ENCODE measurements at places on chromosomes 13 and 19.

- no peak for DNase-seq
Observed at GRCh38 chr13:20489185-20489820, 36.4 kb downstream of the CRYL1 start.

- DNase-seq = no peak
Observed at GRCh38 chr19:6877766-6878165, 9.6 kb upstream of the ADGRE1 start.

GRCh38 chr13:111915104-111915551 lies 151.8 kb upstream of the SOX1 start:
- DNase-seq = no peak

GRCh38 chr13:63629591-63629990 lies 2213.9 kb upstream of the PCDH20 start:
- no peak for DNase-seq

DNA sequence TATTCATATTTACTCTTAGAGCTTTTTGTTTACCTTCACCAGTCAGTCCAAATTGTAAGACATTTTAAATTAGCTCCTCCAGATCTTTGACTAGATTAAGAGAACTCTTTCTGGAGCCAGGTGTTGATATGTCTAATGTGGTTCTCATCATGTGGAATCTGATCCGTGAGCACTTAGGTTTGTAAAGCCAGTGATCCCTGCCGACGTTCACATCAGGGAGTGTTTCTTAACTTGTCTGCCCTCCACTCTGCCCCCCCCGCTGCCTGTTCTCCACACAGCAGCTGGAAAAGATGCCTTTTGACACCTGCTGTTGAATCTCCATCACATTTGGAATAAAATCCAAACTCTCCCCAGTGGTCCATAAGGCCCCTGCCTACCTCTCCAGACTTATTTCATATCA lies 17.7 kb downstream of the METTL21C start:
- DNase-seq = no peak

GRCh38 chr13:59680429-59681024 lies 483.2 kb downstream of the DIAPH3 start:
- DNase-seq = no peak

DNA sequence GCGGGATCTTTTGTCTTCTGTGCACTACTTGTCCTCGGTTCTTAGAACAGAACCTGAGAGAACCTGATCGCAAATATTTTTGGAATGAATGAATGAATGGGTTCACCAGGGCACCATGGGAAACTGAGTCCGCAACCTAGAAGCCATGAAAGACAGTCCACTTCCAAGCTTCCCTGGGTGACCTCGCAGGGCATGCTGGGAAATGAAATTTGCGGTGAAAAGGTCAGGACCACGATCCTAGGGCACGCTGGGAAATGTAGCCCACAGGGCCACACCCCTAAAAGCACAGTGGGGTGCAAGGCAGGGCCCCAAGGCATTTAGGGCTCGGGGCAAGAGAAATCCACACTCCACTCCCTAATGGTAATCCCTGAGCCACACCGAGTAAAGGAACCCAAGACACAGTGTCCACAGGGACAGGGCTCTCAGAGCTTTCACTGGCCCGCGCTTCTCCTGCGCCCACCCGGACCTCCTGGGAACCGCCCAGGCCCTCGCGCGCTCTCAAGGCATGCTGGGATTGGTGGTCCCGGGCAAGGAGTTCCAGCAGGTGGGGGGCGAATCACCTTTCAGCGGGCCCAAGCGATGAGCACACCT lies 1.1 kb upstream of the PPP1R12C start:
- DNase-seq = no peak

GRCh38 chr13:78759704-78760103 lies 100.7 kb upstream of the OBI1 start:
- DNase-seq = no peak

GRCh38 chr13:97231118-97231828 lies 9.1 kb downstream of the MBNL2 start:
- no peak for DNase-seq

- no peak for DNase-seq
Observed at GRCh38 chr19:39829702-39830275, 4.2 kb downstream of the DYRK1B start.

GRCh38 chr13:94312511-94313216 lies 166.8 kb downstream of the DCT start:
- no peak for DNase-seq

GRCh38 chr13:110610955-110611595 lies 4.3 kb upstream of the NAXD start:
- no peak for DNase-seq

- no peak for DNase-seq
Observed at GRCh38 chr19:45976178-45976577, 2.5 kb upstream of the NOVA2 start.

GRCh38 chr19:29745253-29745652 lies 30.2 kb upstream of the C19orf12 start:
- no peak for DNase-seq

- no peak for DNase-seq
Observed at GRCh38 chr13:47680748-47681147, 320.3 kb downstream of the SUCLA2 start.

DNA sequence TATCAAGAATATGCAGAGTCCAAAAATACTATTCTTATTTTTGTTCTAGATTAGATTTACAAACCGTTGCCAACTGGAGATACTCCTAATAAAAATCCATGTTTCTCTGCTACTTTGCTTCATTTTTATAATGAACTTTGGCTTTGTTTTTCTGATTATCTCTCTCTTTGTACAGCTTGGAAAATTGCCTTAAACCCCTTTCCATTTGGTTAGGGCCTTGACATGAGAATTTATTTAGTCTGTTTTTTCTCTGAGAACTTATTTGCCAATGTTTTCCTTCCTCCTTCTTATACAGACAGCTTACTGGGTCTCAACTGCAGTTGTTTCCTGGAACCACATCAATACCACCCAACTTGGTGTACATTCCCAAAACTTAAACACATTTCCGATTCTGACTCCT lies 555.4 kb downstream of the SLITRK6 start:
- no peak for DNase-seq

GRCh38 chr13:61276401-61276800 lies 139.2 kb downstream of the PCDH20 start:
- no peak for DNase-seq

DNA sequence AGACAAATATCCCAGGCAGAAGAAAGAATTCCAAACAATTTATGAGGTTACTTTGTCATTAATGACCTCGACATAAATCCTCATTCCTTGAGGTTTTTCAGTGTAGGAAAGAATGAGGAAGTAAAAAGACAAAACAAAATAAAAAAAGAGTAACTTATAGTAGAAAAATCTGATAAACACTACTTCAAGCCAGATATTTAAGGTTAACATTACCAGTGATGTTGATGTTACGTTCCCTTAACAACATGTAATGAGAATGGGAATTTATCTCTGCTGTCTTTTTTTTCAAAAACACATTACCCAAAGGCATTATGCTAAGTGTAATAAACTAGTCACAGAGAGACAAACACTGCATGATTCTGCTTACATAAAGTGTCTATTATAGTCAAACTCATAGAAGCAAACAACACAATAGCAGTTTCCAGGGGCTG lies 935.1 kb downstream of the SLITRK1 start:
- no peak for DNase-seq

DNA sequence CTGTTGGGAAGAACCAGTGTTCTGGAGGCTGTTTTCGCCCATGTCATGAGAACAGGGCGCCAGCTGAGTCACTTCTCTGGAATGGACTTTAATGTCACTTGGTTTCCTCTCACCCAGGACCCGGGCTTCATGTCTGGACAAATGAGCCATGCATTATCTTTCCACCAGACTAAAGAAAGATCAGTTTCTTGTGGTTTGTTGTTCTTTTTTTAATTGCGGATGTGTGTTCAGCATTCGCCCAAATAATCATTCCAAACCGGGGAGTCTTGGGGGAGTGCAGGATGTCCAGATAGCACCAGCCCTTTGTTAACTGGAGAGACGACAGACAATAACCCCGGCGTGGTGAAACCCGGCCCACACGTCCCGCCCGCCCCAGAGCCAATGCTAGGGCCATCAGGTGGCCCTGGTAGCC lies 102.5 kb downstream of the COL4A2 start:
- DNase-seq = no peak

DNA sequence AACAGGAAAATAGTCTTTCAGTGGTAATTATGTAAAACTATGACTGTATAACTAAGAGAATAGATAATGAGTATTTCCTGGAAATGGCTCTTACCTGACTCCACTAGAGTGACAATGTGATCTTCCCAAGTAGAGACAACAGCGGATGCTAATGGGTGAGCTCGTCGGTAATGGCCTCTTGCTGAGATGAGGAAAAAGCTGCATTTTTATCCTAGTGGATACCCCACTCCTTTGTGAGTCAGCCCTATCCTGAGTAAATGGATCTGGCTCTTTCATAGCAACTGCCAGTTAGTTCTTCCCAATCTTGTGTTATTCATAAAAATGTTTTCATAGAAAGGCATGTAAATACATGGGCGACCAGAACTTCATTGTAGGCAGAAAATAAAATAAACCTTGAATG lies 299.5 kb downstream of the NALCN start:
- DNase-seq = no peak

DNA sequence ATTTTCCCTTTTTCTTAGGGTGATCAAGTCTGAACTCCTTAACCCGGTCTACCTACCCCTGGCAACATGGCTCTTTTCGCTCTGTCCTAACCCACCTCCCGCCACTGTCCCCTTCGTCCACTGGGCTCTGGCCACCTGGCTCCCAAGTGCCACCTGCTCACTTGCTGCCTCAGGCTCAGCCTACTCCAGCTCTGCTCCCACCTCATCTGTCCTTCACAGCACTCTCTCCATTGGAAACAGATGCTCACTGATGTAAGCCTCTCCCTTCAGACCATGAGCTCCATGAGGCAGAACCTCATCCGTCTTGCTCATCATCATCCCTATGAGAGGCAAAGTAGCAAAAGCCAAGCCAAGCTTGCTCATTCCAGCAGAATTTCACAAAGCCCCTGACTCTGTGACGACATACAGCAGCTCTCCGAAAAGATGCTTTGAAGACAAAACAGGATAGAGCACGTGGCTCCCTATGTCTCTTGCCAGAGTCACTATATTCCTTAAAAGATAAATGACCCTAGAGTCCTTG lies 35.3 kb upstream of the AMER2 start:
- DNase-seq = no peak

DNA sequence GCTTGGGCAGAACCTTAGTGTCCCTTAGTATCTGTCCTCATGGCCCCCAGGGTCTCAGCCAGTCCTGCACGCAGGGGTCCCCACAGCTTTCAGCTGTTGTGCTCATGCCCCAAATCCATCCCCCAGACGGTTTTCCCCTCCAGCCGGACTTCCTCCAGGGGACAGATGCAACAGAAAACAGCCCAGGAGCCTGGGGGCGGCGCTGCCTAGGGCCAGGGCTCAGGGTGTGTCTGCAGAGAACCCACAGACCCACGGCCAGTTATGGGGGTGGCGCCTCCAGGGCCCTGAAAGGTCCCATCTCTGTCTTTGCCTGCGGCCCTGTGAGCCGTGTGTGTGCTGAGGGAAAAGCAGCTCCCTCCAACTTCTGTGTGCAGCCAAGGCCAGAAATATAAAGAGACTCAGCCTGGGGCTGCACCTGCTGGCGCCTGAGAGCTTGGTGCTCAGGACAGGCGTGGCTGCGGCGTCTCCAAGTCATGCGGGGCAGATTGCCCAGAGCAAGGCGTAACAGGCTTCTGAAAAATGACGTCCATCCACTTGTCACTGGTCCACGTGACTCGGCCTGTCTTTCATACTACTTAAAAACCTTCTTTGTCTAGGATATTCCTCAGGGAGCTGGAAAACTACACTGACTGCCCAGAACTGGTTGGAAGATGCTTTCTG lies 22.1 kb upstream of the F7 start:
- no peak for DNase-seq

- no peak for DNase-seq
Observed at GRCh38 chr19:51365211-51365964, 800 bp downstream of the ETFB start.

DNA sequence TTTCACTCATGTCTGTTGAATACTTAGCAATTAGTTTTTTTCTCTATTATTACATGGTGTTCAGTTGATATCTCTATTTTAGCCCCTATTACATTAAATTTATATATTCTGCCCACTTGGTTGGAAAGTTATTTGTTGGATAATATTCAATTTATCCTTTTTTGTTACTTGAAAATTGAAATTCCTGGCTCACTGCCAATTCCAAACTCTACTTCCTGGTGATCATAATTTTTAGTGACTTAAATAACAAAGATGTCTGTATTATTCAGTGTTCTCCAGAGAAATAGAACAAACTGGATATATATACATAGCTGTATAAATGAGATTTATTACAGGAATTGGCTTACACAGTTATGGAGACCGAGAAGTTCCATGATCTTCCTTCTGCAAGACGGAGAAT lies 93.6 kb downstream of the GPC5 start:
- DNase-seq = no peak

- no peak for DNase-seq
Observed at GRCh38 chr19:16001481-16002312, 52.9 kb downstream of the OR10H4 start.

DNA sequence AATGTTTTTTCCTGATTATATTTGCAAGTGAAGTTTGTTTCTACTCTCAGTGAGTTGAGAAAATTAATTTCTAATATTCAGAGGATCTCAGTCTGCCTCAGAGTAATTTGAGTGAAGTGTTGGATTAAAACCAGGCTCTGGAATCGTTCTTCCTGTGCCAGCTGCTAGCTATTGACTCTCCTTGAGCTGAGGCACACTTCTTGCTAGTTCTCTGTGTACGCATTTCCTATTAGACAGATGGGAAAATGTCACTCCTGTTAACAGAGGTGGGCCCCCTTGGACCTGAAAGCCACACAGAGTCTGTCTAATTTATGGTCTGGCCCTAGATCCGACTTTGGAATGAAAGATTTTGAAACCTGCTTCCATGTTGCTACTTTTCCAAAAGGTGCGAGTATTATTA lies 107.6 kb upstream of the RNF113B start:
- DNase-seq = no peak

GRCh38 chr13:112785483-112785856 lies 95.6 kb downstream of the ATP11A start:
- DNase-seq = no peak

- no peak for DNase-seq
Observed at GRCh38 chr19:3138268-3138667, 2.4 kb downstream of the GNA15 start.

DNA sequence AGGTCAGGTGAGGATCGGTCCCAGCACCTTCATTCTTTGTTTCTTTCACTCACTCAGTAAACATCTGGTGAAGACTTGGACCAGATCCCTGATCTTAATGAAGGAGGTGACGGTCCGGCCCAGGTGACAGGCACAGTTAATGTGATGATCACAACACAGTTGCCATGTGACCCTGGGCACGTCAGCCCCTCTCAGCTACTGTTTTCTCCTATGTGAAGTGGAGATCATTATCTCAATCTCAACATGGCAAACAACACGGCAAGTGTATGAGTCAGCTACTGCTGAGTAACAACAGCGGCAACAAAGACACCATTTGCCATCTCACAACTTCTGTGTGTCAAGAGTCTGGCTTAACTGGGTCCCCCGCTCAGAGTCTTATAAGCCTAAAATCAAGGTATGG lies 74.6 kb downstream of the GNG7 start:
- DNase-seq = no peak

DNA sequence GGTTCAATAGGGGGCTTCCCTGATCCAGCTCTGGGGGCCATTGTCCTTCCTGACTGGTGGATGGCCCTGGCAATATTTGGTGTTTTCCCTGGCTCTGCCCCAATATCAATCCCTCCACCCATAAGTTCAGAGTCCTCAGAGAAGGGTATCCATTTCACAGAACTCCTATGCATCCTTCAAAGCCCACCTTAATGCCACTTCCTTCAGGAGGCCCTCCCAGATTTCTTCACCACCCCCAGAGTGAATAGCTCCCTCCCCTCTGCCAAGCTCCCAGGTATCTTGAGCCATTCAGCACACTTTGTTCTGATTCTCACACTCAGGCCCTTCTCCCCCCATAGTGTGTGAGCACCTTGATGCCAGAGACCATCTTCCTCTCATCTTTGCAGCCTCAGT lies 5.8 kb downstream of the PPP1R14A start:
- DNase-seq = no peak

Data from stimulated activated CD4-positive, alpha-beta T cell treated with anti-CD3 and anti-CD28 coated beads, Interleukin-1b, Interleukin-23, amount 100 ng/mL, for 1 hour (primary cell).